ENCODE measurements at places on chromosomes 4 and X.

GRCh38 chr4:120881846-120882245 lies 40.7 kb downstream of the PRDM5 start:
- H3K4me1 ChIP-seq = no peaks in the 10 kb centered on the region
- H3K4me3 ChIP-seq = no peak overlapping the region
- no peak for DNase-seq
- H3K36me3 ChIP-seq = no peaks in the 10 kb centered on the region

- H3K36me3 ChIP-seq = no peaks in the 10 kb centered on the region
- no peak overlapping the region for H3K27ac ChIP-seq
- no peak for DNase-seq
- H3K4me3 ChIP-seq = no peak overlapping the region
These were observed 36.0 kb upstream of the SPANXC start for GRCh38 chrX:141278306-141278705.

DNA sequence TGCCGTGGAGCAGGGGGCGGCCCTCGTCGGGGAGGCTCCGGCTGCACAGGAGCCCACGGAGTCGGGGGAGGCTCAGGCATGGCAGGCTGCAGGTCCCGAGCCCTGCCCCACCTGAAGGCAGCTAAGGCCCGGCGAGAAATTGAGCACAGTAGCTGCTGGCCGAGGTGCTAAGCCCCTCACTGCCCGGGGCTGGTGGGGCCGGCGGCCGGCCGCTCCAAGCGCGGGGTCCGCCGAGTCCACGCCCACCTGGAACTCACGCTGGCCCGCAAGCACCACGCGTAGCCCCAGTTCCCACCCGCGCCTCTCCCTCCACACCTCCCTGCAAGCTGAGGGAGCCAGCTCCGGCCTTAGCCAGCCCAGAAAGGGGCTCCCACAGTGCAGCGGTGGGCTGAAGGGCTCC lies 589.4 kb downstream of the PPP4R3C start:
- H3K4me3 ChIP-seq = no peak overlapping the region
- no peaks in the 10 kb centered on the region for H3K4me1 ChIP-seq
- no peak for DNase-seq
- no peaks in the 10 kb centered on the region for H3K36me3 ChIP-seq

GRCh38 chr4:143089291-143089690 lies 95.4 kb upstream of the USP38 start:
- no peak overlapping the region for H3K27ac ChIP-seq
- peaks cover 7% of the 10 kb centered on the region for H3K27me3 ChIP-seq
- H3K4me3 ChIP-seq = no peak overlapping the region

- no peak for DNase-seq
- H3K4me3 ChIP-seq = no peak overlapping the region
- no peak overlapping the region for H3K27ac ChIP-seq
- H3K4me1 ChIP-seq = peaks cover 10% of the 10 kb centered on the region
- H3K27me3 ChIP-seq = no peaks in the 10 kb centered on the region
These were observed 4.6 kb upstream of the CDKL2 start for GRCh38 chr4:75634951-75635350.

GRCh38 chr4:185244763-185245162 lies 35.4 kb downstream of the SNX25 start:
- no peak overlapping the region for H3K27ac ChIP-seq
- peaks cover under 1% of the 10 kb centered on the region for H3K4me1 ChIP-seq
- H3K27me3 ChIP-seq = no peaks in the 10 kb centered on the region
- DNase-seq = no peak
- no peaks in the 10 kb centered on the region for H3K36me3 ChIP-seq
- H3K4me3 ChIP-seq = no peak overlapping the region

DNA sequence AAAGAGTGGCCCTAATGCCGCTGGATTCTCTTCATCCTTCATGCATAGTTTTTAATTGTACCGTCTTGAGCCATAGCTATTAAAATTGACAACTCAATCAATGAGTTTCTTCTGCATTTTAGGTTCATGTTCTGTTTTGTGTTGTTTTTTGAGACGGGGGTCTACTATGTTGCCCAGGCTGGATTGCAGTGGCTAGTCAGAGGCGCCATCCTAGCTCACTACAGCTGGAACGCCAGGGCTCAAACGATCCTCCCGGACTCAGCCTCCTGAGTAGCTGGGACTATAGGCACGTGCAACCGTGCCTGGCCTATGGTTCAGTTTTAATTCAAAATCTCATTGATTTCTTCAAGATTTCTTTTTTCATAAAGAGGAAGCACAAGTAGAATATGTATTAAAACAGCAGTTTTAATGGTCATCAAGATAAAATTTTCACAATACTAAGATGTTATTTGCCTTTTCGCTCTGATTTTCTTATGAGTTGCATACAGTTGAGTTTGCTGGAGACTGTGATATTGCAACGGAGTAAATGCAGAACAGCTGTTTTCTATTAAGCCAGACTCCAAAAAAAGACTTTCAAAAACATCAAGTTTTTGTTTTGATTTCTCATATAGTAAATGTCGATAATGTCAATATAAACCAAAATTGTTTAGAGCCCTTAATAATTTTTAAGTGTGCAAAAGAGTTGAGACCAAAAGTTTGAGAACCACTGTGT lies 1.1 kb upstream of the STX18 start:
- peaks cover 5% of the 10 kb centered on the region for H3K36me3 ChIP-seq
- peaks cover 50% of the 10 kb centered on the region for H3K4me1 ChIP-seq
- peak overlapping the region; percentile 96 for H3K27ac ChIP-seq
- peak overlapping the region; percentile 98 for H3K4me3 ChIP-seq
- H3K27me3 ChIP-seq = no peaks in the 10 kb centered on the region

DNA sequence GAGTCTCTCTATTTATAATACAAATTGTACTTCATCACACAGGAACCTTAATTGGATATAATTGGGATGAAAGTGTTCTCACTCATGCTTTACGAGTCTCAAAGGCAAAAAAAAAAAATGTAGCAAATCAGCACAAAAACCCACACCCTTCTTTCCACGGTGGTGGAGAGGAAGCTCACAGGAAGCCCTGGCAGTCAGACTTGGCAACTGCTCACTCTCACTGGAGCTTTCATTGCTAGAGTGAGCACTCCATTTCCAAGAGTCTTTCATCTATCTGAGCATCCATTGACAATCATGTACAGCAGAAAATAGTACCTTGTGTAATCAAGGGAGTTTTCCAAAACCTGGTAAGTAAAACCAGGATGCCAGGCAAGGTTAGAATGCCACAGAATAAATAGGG lies 2159.4 kb upstream of the AGA start:
- H3K36me3 ChIP-seq = no peaks in the 10 kb centered on the region
- H3K27ac ChIP-seq = no peak overlapping the region
- no peak for DNase-seq
- H3K27me3 ChIP-seq = no peaks in the 10 kb centered on the region

GRCh38 chr4:124515591-124515990 lies 196.9 kb downstream of the ANKRD50 start:
- no peaks in the 10 kb centered on the region for H3K36me3 ChIP-seq
- no peaks in the 10 kb centered on the region for H3K4me1 ChIP-seq
- DNase-seq = no peak
- H3K27ac ChIP-seq = no peak overlapping the region
- H3K27me3 ChIP-seq = no peaks in the 10 kb centered on the region

DNA sequence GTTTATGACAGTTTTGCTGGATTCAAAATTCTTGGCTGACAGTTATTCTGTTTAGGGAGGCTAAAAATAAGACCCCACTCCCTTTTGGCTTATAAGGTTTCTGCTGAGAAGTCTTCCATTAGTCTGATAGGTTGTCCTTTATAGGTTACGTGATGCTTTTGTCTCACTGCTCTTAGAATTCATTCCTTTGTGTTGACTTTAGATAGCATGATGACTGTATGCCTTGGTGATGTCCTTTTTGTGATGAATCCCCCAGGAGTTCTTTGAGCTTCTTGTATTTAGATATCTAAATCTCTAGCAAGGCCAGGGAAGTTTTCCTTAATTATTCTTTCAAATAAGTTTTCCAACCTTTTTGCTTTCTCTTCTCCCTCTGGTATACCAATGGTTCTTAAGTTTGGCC lies 36.4 kb downstream of the DCLK2 start:
- no peak for DNase-seq
- no peaks in the 10 kb centered on the region for H3K36me3 ChIP-seq
- no peak overlapping the region for H3K27ac ChIP-seq

DNA sequence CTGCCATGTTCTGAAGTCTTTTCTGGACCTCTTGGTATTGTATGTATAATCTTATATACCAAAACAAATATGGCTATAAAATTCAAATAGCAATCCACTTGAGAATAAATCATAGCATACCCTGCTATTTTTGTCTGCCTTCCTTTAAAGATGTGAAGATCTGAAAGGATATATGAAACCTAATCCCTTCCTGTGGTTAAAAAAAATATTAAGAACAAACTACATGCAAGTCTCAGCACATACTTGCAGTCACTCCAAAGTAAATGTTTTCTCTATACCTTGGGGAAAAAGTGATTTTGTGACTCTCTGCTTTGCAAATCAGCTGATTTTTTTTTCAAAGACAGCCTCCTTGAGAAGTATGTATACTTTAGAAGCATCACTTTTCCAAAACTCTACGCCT lies 322.9 kb downstream of the ANKRD50 start:
- no peaks in the 10 kb centered on the region for H3K4me1 ChIP-seq
- no peaks in the 10 kb centered on the region for H3K36me3 ChIP-seq
- H3K4me3 ChIP-seq = no peak overlapping the region

GRCh38 chr4:47221721-47222120 lies 190.4 kb downstream of the GABRB1 start:
- DNase-seq = no peak
- H3K27ac ChIP-seq = no peak overlapping the region
- no peaks in the 10 kb centered on the region for H3K36me3 ChIP-seq
- H3K27me3 ChIP-seq = peaks cover 27% of the 10 kb centered on the region
- no peaks in the 10 kb centered on the region for H3K4me1 ChIP-seq

- no peaks in the 10 kb centered on the region for H3K36me3 ChIP-seq
- no peaks in the 10 kb centered on the region for H3K27me3 ChIP-seq
- H3K27ac ChIP-seq = no peak overlapping the region
- H3K4me3 ChIP-seq = no peak overlapping the region
These were observed 28.8 kb upstream of the CFAP47 start for GRCh38 chrX:35890699-35891098.

DNA sequence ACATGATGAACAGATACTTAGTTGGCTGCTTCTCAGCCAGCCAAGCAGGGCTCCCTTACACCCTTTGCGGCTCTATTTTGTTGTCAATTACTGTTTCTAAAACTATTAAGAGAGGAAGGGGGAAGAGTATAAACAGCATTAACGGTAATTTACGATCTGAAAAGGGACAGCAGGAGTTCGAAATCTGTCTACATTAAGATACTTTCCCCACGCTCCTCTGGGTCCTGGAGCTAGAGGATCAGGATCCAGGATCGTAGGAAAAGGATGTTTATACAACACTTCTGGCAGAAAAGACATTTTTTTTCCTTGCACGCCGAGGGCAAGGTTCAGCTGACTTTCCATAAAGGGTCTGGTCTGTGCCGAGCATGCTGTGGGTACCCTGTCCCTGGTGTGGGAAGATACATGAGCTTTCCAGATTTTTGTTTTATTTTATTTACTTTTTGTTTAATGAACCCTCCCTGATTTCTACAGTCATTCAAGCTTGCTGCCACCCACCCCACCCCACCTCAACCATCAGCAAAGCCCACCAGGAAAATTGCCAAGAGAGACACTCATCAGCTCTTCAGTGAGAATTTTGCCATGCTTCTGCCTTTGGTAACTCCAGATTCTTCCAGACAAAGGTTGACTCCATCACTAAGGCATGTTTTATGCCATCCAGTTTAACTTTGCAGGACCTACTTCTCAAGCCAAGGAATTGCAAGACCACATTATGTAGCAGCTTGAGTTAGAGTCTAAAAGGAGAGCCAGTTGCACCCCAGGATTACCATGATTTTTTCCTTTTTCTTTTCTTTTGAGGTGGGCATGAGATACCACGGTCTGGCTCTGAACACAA lies 188.1 kb downstream of the QDPR start:
- no peak overlapping the region for H3K27ac ChIP-seq
- no peak for DNase-seq
- H3K4me1 ChIP-seq = peaks cover 4% of the 10 kb centered on the region

DNA sequence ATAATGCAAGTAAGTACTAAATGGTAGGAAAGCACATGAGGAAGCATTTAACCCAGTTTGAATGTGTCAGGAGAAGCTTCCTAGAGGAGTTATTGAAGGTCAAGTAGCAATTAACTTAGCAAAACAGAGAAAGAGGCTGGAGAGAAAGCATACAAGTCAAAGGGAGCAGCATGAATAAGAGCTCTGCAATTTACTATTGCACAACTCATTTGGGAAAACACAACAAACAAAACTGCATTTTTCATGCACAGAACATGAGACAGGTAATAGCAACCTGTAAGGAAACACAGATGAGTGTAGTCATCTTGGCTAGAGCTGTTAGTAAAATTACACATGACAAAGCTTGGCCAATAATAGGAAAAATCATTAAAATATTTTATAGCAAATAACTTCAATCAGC lies 538.1 kb downstream of the PPP4R3C start:
- no peak overlapping the region for H3K4me3 ChIP-seq
- H3K27ac ChIP-seq = no peak overlapping the region
- no peaks in the 10 kb centered on the region for H3K27me3 ChIP-seq
- no peak for DNase-seq
- no peaks in the 10 kb centered on the region for H3K4me1 ChIP-seq

DNA sequence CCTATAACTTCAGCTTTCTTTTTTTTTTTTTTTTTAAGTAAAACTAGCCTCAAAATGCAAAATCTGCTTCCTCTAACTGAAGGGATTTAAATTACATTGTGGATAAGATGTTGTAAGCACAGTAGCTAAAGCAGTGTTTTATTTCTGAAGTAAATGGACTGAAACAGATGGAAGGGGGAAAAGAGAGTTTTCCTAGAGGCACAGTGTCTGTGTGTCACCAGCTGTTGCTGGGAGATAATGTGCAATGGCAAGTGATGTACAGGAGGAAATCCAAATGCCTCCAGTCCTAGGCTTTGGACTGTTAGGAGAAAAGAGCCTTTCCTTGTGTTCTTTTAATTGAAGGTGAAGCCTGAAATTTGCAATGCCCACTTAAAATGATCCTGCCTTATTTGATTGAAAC lies 672.1 kb downstream of the GRXCR1 start:
- no peaks in the 10 kb centered on the region for H3K36me3 ChIP-seq
- no peak for DNase-seq
- no peaks in the 10 kb centered on the region for H3K4me1 ChIP-seq
- H3K27ac ChIP-seq = no peak overlapping the region
- no peaks in the 10 kb centered on the region for H3K27me3 ChIP-seq

DNA sequence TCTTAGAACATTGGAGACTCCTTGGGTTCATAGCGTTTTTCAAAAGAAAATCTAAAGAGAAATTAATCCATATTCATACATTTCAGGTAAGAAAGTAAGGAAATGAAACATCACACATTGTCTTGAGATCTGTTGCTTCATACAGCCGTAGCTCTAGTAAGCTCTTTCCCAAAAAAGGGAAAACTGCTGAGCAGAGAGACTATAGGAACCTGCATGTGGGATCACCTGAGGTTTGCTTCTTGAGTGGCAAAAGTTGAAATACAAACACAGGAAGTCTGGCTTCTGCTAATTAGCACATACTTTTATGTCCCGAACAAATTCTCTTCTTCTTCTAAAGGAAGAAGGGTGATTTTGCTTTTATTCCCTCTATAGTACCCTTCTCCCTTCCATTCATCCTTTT lies 57.7 kb downstream of the MRPL1 start:
- H3K4me3 ChIP-seq = no peak overlapping the region
- no peak for DNase-seq
- no peak overlapping the region for H3K27ac ChIP-seq
- peaks cover 7% of the 10 kb centered on the region for H3K36me3 ChIP-seq

GRCh38 chr4:142406917-142407501 lies 439.1 kb downstream of the INPP4B start:
- H3K36me3 ChIP-seq = peaks cover 2% of the 10 kb centered on the region
- peak overlapping the region; percentile 98 for H3K4me3 ChIP-seq
- no peak for DNase-seq
- no peaks in the 10 kb centered on the region for H3K27me3 ChIP-seq
- H3K4me1 ChIP-seq = peaks cover 37% of the 10 kb centered on the region

GRCh38 chr4:52071791-52072546 lies 20.9 kb downstream of the SPATA18 start:
- H3K27ac ChIP-seq = no peak overlapping the region
- DNase-seq = no peak
- H3K27me3 ChIP-seq = peaks cover 75% of the 10 kb centered on the region
- no peaks in the 10 kb centered on the region for H3K36me3 ChIP-seq

Measured in T-helper 17 cell (primary cell).